CD8-positive, alpha-beta T cell (primary cell): ENCODE measurements at places on chromosomes 5 and 9. TPM values are rescaled to one million over a fixed set of nuclear protein-coding genes. Genes with fewer than 3 reads are reported as not detected.

DNA sequence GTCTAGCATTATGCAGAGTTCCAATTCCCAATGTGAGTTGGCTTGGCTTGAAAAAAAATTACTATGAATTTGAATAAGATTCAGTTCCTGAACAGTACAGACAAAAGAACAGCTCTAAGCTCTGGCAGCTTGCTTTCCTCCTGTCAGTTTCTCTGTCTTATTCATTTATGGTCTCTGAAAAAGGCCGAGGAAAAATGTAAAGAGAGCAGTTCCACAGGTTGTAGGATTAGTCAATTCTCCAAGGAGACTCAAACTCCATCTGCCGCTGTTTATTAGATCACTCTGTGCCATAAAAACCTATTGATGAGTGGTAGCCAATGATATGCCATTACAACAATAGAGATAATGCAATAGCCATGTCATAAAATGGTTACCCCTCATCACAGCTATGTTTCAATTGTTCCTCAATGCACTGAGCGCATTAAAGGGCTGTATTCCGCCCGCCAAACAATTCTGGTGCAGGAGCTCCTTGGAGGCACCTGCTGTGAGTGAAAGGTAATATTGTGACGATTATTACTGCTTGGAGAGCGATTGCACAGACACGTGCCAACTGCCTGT lies 188.2 kb downstream of the ARRDC3 start:
- no peak for DNase-seq

DNA sequence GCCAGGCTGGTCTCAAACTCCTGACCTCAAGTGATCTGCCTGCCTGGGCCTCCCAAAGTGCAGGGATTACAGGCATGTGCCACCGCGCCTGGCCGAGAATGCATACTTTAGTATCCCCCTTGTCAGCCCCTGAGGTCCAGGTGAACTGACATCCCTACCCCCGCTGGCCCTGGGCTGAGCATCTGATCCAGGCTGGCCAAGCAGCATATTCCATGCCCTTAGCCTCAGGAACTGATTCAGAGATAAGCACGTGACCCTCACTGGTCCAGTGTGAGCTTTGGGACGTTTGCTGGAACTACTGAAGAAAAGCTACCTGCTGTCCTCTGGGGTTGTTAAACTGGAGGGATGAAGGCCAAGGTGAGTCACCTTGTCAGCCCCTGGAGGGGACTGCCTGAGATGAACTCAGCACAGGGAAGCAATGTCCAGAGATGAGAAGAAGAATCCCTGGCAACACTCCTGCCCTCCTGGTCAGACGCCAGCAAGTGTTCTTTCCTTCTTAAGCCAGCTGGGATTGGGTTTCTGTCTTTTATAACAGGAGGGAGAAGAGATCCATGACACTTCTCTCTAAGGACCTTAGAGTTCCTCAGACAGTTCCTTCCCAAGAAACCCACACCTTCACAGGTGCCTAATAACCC lies 59.1 kb upstream of the FBXW11 start:
- no peak for DNase-seq

DNA sequence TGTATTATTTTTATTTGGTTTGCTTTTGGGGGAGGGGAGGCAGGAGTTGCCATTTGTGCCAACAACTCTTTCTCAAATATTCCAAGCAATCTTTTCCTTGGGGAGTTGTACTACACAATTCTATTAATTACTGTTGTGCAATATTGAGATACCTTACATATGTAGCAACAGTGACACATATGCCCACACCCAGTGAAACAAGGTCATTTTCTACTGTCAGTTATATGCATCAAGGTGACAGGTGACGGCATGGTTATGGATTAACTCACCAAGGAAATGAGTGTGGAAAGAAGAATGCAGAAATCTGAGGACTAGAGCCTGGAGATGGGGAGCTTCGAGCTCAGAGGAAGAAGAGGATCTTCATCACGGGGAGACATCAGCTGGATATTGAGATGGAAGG lies 17.9 kb upstream of the MSMP start:
- DNase-seq: no peak

GRCh38 chr9:98039607-98040017 lies 16.9 kb upstream of the NANS start:
- DNase-seq: no peak

The PCDHGA4 gene
- not detected for total RNA-seq

GRCh38 chr5:23089286-23089685 lies 236.1 kb upstream of the CDH12 start:
- DNase-seq: no peak

The FGF1 gene
- not detected for total RNA-seq

DNA sequence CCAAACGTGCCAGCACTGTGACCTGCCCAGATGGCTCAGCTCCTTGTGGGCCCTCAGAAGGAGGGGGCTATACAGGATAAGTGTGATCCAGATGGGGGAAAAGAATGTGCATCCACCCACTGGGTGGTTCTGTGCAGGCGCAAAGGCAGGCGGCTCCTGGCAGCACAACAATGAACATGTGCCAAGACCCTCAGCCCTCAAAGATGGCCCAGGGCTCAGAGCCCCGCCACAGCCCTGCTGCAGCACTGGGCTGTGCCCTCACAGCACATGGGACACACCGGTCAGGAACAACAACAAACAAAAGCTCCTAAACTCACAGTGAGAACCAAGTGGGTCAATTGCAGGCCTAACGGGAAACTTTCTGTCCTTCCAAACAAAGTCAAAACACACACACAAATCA lies 4.7 kb downstream of the SEMA4D start:
- DNase-seq: no peak

DNA sequence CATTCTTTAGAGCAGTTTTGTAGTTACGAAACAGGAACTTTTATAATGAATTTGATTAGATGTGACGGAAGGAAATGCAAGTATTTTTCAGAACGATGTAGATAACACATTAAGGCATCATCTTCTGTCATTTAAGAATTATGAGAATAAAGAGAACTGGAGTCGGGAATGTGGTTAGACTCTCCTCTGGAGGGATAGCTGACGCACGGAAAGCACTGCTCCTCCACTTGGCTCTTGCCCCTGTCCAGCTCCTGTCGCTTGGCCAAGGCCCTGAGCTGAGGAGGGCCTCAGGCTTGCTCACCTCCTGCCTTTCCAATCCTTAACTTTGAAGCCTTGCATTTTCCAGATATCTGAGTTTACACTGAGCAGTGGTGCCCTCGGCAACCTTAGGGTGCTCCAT lies 60.5 kb downstream of the MAP1B start:
- no peak for DNase-seq
